Effector CD4-positive, alpha-beta T cell (primary cell): ENCODE measurements at places on chromosomes 12 and 14.
A peak's percentile ranks its signal among the peaks of the same experiment; 100 is the strongest.

GRCh38 chr12:115709540-115710011, 567.9 kb downstream of the MED13L start:
- no peak for DNase-seq

DNA sequence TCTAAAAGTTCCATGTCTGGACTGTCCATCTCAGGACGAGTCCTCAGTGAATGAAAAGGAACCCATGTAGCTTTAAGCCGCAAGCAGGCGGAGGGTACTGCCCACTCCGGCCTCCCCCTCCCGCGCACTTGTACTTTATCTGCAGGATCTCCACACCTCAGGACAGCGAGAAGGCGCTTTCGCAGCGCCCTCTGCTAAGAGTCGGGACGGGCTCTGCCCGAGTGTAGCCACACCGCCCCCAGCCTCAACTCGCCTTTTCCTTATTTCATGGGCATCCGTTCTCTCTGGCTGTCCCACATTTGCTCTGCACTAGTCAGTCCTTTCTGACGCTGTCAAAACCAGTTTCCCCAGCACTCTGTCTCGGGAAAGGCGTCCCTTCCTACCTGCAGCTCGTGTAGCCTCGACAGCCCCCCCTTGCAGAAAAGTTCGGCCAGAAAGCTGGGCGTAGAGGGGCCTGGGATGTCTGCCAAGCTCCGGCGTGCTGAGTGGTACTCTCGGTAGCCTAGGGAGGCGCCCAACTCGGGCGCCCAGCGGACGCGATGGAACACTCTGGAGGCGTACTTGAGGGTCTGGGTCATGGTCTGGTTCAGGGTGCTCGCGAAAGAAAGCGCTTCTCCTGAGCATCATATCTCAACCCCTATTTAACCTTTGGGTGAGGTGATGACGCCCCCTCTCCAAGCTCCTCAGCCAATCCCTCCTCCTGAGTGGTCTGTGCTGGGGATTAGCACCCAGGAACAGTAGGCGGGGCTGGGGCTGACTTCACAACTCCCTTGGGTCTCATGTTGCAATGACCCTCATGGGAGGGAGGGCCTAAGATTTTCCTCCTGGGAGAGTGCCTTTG, at the start of gene CYP27B1:
Gene CYP27B1 (minus strand): TSS at position 615 of the 841 bp plus-strand sequence. CDS start 37 bp downstream, at position 578.
- no peak for DNase-seq

GRCh38 chr12:91094032-91094662, 17.1 kb downstream of the LUM start:
- DNase-seq, result no peak

- no peak for DNase-seq
Measured at GRCh38 chr12:105113094-105113493, 5.6 kb downstream of the WASHC4 start.

DNA sequence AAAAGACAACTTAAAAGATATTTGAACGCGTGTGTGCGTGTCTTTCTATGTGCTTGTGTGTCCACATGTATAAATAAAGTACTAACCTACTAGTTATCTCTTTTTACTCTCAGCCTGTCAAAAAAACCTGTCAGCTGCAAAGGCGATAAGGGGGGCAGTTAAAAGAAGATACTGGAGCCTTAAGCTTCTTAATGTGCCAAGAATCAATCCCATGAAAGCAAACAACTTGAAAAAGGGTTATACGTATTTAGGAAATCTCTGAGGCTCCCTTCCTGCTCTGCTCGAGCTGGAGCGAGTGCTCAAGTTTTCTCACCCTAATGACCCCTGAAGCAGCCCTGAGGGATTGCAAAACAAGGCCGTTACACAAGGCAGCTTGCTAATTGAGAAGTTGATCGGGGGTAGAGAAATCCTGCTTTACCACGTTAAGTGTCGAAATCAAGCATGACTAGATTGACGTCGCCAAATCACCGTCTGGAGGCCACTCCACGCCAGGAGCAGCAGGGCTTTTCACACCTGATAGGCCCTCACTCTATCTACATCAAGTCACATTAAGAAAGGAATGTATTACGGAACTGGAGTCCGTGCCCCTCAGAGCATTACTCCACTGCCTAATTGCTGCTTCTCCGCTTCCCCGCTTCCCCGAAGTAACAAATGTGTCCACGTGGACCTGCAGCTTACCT, 32.4 kb downstream of the LMO3 start:
- no peak for DNase-seq

- peak; percentile 15 for DNase-seq
Measured at GRCh38 chr12:123363740-123364531, 711 bp downstream of the SBNO1 start.

DNA sequence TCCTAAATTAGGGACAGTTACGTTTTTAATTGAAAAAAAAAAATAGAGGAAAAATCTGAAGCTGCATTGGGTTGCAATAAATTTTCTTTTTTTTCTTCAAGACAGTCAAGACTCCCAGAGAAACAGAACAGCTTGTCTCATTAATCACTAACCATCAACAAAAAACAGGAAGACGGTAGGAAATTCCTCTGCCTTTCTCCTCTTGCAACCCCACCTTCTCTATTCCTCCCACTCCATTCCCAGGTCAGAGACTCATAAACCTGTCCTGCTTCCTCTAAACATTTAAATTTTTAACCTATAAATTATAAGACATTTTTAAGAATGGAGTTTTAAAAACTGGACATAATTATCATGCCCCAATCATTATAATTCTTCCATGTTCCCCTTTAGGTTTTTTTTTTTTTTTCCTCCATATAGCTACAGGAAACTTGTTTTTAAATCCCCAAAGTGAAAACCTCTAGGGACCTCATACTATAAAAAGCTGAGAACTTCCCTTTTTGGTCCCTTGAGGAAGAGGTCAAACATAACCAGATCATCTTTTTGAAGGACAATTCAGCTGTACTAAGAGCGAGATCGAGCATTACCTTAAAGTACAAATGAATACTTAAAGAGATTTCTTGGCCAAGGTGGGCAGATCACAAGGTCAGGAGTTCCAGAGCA, 36.0 kb downstream of the CPM start:
- DNase-seq, result no peak

DNA sequence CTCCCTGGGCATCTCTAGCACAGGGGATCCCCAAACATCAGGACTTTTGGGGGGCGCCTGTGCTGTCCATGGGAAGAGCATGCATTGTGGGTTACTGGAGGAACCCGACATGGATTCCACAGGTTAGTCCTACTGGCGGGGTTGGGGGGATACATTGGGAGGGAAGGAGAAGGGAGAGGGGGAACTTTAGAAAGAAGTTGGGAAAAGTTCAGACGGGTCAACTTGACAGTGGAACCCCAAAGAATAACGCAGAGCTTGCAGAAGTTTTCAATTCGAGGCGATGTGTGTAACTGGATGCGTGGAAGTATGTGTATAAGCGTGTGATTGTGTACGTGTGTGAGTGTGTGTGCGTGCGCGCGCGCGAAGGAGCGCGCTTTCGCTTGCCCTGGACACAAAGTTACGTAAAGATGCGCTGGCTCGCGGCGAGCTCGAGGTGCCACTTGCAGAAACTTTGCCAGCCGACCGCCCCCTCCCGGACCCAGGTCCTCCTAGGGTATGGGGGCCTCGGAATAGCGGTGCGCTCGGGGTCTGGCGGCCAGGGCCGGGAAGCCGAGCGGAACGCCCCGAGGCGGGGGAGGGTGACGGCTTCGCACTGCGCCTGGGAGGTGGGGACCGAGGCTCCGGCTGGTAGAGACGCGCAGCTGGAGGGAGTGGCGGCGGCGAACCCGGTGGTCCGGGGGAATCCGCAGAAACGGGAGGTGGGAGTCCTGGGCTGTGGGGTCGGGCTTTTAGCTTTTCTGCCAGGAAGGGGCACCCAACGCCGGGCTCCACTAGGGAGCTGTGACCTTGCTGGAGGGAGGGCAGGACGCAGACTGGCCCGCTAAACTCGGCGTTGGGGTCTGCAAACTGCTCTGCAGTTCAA, 669 bp downstream of the RFX4 start:
- no peak for DNase-seq

- DNase-seq, result no peak
Measured at GRCh38 chr14:74109369-74109768, 24.6 kb downstream of the LIN52 start.

- DNase-seq, result no peak
Measured at GRCh38 chr12:92673756-92674155, 29.0 kb upstream of the PLEKHG7 start.

- DNase-seq, result no peak
Measured at GRCh38 chr14:80213602-80214001, 2.3 kb upstream of the DIO2 start.

DNA sequence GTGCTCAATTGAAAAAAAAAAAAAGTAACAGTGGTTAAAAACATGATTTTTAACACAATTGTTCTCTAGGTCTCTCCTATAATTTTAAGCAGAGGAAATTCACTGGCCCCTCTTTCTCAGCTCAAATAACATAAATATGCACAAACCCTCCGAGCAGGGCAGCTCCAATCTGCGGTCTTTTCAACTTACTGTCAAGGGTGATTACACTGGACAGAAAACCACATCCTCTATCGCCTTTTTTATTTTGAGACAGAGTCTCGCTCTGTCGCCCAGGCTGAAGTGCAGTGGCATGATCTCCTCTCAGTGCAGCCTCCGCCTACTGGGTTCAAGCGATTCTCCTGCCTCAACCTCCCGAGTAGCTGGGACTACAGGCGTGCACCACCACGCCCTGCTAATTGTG, 16.5 kb upstream of the GABARAPL1 start:
- DNase-seq, result no peak

DNA sequence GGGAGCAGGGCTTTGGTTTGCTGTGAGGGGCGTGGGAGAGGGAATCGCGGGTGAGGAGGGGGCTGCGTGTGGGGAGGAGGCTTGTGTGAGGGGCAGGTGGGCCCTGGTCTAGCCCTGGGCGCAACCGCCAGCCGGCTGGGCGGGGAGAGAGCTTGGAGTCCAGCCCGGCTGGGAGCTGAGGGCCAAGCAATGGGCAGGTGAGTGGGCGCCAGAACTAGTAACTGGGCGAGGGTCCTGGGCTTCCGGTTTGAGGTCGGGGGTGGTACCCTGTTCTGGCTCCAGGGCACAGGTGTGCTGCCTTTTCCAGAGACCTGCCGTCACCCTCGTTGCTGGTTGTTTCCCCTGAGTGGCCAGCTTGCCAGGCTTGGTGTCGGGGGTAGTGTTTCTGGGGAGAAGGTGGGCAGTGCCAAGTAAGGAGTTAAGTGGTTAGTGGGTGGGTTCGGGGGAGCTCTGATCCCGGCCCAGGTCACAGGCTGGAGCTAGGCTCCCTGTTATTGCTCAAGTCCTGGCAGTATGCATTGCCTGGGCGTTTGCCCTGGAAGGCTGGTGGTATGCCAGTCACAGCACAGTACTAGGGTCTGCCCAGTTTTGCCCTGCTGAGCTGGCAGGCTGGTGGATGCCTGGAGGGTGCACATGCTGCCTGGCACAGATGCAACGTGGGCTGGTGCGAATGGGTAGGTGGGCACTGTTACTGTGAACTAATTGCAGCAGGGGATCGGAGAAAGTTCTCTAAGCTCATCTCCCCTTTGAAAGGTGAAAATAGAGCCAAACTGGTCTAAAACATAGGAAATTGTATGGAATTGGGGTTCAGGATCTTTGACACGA, 683 bp downstream of the CIPC start:
- no peak for DNase-seq

DNA sequence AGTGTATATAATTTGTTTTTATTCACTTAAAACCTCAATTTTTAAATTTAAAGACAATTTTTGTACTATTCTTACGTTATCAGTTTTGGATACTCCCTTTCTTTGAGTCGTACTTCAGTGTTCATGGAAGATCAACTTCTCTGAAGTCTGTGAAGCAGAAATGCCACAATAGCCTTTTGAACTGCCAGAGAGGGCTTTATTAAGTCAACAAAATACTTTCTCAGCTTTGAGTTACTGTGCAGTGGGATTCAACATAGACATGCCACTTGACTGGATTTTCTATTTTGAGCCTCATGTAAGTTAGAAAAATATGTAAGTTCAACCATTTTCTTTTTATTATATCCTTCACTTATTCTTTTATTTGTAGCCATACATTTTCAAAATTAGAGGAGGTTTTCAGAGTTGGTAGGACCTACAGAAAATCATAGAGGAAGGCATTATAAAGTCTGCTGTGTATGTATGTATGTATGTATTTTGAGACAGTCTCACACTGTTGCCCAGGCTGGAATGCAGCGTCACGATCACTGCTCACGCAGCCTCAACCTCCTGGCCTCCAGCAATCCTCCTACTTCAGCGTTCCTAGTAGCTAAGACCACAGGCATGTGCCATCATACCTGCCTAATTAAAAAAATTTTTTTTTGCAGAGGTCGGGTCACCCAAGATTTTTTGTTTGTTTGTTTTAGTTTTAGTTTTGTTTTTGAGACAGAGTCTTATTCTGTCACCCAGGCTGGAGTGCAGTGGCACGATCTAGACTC, 31.3 kb upstream of the BCAT1 start:
- DNase-seq, result no peak

DNA sequence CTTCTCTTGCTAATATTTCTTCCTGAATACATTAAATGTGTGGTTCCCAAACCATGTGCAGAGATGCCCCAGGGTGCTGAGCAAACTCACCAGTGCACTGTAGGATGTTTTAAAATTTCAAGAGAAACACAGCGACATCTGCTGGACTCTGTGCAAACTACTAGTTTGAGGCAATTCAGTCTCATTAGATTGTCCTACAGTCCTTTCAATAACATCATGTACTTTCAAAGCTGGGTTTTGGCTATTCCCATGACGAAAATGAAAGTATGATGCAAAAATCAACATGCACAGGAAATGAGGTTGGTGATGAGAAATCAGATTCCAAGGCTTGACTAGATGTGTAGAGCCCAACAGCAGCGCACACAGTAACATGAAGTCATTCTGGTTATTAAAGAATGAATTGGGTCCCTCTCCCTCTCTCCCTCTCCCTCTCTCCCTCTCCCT, 66.3 kb downstream of the CLIP1 start:
- peak; percentile 38 for DNase-seq

DNA sequence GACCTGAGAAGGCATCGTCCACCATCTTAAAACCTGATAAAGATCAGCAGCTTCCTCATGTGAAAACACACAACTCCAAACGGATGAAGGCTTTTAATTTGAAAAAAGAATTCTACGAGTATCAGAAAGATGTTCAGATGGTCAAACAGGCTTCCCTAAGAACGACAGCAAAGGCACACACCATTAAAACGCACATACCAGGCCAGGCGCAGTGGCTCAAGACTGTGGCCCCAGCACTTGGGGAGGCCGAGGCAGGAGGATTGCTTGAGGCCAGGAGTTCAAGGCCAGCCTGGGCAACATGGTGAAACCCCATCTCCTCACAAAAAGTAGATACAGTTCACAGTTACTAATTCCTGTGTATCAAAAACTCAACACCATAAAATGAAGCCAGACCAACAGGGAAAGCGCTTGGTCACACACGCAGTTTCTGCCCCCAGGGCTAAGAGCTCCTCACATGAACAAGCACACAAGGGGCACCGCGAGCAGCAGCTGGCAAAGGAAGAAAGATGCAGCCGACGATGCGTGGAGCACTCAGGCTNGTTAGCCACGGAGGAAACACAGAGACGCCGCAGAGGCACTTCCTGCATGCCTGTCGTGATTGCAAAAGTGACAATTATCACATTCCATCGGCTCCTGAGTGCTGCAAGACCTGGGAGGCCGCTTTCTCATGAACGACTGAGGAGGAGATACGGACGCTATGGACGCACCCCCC, 78.0 kb downstream of the NOC4L start:
- DNase-seq, result peak; percentile 19

GRCh38 chr14:65461730-65462129, 49.2 kb downstream of the FUT8 start:
- DNase-seq, result no peak

GRCh38 chr12:60148109-60148508, 552.3 kb downstream of the SLC16A7 start:
- DNase-seq, result no peak

- no peak for DNase-seq
Measured at GRCh38 chr12:116090516-116090915, 187.0 kb downstream of the MED13L start.
